HuH-7.5 (cell line): ENCODE measurements at places on chromosomes 6 and 20.

- no peak for DNase-seq
Observed at GRCh38 chr6:88380618-88381288, 214.6 kb upstream of the CNR1 start.

- DNase-seq: no peak
Observed at GRCh38 chr6:135938576-135939207, 87.2 kb downstream of the PDE7B start.

GRCh38 chr20:33901132-33901523 lies 90.0 kb downstream of the CHMP4B start:
- DNase-seq: no peak

DNA sequence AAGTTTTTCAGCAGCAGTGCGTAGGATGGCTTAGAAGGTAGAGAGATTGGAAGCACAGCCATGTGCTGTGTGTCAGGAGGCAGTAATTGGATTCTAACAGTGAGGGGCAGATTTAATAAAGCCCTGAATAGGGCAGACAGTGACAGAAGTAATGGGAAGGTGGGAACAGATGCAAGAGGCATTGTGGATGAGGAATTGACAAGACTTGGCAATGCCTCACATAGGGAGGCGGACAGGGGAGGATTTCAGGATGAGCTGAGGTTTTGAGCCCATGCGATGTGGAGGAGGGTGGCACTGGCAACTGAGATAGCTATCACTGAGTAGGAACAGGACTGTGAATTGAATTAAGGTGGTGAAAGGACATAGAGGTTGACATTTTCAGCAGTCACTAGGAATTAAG lies 262.2 kb upstream of the FLRT3 start:
- no peak for DNase-seq

DNA sequence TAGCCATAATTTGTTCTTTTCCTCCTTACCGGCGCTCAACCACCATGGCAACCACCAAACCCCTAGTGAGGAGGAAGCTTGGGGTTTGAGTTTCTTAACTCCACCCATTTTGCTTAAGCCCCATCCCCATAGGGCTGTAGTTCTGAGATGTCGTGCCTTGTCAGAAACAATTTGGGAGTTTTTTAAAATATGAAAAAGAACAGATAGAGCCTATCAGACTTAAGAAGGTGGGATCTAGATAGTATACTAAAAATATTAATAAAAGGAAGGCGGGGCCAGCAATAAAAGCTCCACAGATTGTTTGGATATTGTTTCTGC lies 5.6 kb downstream of the BRD2 start:
- DNase-seq: no peak

DNA sequence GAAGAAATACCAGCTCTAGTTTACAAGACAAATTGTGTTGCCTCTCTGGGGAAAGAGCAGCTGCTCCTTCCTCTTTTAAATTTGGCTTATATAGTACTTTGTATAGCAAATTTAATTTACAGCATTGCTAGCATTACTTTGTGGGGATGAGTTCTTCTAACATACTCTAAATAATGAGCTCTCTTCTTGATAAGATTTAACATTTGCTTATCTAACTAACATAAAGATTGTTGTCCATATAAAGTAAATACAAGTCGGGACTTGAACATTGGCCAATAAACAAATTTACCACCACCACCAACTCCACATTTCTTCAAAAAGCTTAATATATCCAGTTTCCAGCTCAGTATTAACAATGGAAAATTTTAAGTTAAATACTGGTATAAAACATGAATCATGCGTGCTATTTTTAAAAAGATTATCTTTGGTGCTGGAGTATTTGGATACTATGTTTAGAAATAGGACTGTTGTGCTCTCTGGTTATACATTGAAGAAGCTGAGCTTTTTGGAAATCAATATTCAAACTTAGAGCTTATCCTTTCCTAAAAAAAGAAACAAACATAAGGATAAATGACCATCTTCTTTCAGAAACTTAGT lies 1146.9 kb upstream of the GJE1 start:
- no peak for DNase-seq

DNA sequence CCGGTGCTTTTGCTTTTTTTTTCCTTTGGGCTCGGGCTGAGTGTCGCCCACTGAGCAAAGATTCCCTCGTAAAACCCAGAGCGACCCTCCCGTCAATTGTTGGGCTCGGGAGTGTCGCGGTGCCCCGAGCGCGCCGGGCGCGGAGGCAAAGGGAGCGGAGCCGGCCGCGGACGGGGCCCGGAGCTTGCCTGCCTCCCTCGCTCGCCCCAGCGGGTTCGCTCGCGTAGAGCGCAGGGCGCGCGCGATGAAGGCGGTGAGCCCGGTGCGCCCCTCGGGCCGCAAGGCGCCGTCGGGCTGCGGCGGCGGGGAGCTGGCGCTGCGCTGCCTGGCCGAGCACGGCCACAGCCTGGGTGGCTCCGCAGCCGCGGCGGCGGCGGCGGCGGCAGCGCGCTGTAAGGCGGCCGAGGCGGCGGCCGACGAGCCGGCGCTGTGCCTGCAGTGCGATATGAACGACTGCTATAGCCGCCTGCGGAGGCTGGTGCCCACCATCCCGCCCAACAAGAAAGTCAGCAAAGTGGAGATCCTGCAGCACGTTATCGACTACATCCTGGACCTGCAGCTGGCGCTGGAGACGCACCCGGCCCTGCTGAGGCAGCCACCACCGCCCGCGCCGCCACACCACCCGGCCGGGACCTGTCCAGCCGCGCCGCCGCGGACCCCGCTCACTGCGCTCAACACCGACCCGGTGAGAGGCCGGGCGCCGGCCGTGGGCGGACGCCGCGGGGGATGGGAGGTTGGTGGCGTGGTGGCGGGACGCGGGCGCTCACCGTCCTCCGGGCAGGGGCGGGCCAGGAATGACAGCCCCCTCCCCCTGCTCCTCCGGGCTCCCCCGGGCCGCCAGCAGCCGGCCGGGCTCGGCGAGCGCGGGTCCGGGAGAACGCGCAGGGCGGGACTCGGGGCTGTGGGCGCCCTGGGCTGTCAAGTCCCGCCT lies 606 bp downstream of the ID4 start:
- peak; percentile 25 for DNase-seq

DNA sequence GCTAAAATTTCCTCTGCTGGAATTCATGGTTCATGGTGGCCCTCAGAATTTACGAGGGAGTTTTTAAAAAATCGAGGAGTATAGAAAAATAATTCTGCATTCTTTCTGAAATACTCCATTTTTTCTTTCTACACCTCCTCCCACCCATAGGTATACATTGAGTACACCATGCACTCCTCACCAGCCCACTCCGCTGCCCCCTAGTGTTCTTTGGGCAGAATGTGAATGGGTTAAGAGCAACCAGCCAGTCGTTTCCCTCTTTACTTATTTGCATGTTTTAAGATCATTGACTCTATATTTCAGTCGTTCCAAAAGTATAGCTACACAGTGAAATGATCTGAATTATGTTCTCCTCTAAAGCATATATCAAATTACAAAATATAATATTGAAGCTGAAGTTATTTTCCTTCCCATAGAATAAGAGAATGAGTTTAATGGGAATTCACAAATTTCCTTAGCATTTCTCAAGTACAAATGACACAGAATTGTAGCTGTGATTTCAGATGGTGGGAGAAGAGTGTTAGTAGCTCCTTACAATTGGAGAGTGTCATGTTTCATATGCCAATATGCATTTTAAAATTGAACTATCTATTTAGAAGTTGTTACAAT lies 977.7 kb upstream of the SLC35B3 start:
- no peak for DNase-seq

DNA sequence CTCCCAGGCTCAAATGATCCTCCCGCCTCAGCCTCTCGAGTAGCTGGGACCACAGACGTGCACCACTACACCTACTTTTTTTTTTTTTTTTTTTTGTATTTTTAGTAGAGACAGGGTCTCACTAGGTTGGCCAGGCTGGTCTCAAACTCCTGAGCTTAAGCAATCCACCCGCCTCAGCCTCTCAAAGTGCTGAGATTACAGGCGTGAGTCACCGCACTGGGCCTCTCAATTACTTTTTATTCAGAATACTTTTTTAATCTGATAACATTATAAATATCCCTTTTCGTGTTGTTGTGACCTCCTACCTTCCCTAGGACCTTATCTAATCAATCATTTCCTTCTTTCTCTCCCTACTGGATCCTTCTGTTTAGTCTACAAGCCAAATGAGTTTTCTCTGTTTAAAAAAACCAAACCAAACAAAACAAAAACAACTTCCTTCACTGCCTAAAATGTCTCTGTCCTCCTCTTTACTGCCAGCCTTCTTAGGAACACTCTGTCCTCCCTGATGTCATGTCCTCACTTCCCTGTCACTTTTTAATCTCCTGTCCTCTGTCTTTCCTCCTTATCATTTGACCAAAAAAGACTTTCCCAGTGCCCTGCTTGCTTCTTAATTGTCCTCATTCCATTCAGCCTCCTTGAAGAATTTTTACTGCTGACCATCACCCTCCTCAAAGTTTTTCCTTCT lies 85.0 kb downstream of the CAP2 start:
- DNase-seq: no peak

DNA sequence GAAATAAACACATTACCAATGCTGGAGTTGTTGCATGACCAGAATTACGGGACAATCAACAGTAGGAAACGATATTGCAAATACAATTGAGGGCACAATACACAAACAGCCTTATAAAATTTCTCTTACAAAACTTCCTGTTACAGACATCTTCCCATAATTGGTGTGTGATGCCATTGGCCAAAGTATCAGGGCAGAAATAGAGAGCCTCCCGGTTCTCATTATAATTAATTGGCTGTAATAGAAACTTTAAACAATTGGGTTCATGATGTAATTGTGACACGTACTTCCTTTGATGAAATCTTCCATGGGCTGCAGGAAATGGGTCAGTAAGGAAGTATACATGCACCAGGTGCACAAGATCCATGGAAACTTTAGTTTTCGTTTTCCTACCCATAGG lies 40.3 kb upstream of the RALGAPA2 start:
- DNase-seq: no peak

GRCh38 chr6:9647599-9647998 lies 767.3 kb downstream of the TFAP2A start:
- DNase-seq: no peak

DNA sequence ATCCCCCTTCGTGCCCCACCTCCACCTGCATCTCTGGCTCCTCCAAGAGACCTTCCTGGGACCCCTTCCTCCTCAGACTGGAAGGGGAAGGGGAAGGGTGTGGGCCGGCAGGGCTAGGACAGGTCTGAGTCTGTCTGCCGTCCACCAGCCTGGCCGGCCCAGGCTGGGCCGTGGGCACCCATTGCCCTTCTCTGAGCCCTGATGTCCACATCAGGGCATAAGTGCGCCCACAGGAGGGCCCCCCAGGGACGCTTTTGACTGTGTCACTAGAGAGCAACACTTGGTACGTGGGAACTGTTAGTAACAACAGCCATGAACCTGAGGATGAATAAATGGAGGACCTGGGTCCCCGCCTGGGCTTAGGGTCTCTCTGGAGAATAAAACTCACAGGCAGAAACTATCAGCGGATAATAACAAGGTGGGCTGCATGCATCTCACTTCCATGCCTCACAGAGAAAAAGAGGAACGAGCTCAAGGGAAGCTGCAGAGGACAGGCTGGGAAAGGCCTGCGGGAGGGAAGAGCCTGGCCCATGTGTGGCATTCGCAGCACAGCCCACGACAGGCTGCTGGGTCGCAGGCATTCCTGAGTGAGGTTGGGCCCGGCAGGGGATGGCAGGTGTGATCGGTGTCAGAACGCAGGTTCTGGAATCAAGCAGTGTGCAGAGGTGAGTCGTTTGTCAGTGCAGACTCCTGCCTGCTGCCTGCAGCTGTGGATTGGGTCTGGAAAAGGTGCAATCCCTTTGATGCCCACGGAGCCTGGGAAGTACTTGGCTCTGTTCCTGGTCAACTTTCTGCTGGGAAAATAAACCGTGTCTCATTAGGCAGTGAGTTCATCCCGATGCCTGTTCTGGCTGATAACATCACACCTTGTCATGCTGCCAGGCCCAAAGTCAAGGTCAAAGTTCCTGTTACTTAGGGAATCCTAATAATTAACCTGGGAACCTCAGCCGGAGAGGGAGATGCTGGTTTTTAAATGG lies 60.9 kb downstream of the BCAS4 start:
- peak; percentile 78 for DNase-seq

GRCh38 chr20:20410678-20411077 lies 42.8 kb downstream of the INSM1 start:
- DNase-seq: no peak

DNA sequence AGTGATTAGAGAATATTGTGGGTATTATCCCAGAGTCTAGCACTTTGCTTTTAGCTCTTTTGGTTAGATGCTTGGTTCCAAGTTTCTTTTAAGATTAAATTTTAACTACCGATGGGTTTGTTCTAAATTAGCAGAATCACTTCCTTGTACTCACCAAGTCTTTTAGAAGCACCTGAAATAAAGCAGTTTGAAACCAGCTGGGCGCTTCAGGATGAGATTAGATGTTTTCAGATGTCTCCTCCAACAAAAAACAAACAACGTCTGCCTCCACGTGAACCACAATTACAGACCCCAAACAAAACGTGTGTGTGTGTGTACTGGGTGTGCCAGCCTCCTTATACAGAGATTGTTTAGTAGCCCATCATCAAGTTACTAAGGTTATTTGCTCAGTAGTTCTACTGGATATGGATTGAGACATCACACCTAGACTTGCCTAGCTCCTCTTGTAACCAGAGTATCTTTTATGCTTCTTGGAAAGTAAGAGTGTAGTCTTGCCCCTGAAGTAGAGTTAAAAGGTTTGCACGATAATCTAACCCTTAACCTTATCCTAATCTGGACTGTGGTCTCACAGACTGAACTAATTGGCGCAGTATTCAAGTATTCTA lies 2.3 kb downstream of the DSTN start:
- no peak for DNase-seq

DNA sequence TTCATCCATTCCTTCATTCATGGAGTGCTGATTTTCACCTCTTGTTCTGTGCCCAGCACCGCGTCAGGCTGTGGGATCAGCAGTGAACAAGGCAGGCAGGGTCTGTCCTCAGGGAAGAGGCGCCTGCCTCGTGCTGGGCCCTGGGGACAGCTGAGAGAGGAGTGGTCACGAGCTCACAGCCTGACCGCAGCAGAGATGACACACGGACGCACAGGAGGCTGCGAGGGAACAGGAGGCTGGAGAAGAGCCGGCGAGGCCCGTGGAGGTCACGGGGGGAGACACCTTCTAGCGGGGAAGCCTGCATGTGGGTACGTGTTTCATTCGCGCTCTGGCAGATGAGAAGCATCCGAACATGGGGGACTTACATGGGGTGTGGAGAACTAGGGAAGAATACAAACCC lies 27.5 kb downstream of the PXDC1 start:
- DNase-seq: no peak

DNA sequence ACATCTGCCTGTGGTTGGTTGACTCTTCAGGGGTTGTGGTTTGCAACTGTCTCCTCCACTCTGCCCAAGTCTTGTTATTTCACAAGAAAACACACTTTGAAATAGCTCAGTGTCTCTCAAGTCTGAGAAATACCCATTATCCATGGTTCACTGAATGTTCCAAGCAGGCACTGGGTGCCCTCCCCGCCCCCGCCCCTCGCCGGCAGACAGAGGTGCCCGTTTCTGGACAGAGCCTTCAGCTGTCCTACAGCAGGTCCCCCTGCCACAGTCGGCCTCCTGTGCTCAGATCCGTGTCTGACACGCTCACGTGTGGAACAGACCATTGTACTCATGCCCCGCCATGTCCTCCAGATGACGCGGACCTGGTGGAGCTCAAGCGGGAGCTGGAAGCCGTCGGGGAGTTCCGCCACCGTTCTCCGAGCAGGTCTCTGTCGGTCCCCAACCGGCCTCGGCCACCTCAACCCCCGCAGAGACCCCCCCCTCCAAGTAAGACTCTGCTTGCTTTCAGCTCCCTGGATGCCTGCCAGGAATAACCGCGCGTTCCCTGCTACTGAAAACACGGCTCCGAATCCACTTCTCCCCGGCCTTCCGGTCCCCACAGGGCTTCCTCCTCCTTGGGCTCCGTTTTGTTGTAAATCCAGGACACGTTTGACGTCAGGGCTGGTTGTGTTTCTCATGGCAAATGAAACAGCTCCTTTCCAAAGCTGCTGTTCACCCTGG lies 81.4 kb downstream of the SERAC1 start:
- no peak for DNase-seq
